ENCODE measurements at places on chromosomes 5 and 9. TPM values are rescaled to one million over a fixed set of nuclear protein-coding genes. Genes with fewer than 3 reads are reported as not detected.

Gene SLC46A2
- polyA plus RNA-seq = 0.14 TPM

DNA sequence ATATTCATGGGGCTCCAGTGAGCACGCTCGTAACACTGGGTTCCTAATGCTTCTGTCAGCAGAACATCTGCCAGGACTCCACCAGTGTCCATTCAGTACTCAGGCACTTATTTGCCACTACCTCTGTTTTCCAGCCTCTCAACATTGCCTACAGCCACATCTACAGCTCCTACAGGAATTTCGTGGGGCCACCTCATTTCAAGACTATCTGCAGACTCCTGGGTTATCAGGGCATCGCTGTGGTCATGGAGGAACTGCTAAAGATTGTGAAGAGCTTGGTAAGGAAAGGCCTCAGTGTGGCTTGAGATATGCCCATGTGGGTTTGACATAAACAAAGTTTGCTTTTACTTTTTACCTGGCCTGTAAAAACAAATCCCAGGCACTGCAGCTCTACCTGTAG, 92.9 kb downstream of the CYFIP2 start:
- no peak for DNase-seq

DNA sequence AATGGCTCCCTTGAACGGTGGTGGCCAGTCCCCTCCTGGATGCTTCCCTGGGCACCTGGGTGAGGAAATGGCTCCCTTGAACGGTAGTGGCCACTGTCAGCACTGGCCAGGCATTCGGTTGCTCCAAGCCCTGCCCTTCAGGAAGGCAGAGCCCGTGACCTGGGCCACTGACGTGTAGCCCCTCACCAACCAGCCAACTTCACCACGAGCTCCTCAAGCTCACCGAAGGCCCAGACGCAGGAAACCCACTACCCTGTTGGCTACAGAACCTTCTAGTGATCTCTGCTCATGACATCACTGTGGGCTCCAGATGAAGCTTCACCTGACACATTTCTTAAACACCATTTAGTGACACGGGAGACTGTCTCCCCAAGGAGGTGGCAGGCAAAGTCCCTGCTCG, 9.2 kb downstream of the SLC6A3 start:
- no peak for DNase-seq

GRCh38 chr5:143341807-143342570, 61.5 kb downstream of the NR3C1 start:
- DNase-seq = peak; percentile 29

- DNase-seq = peak; percentile 27
Observed at GRCh38 chr9:23658376-23659258, 167.4 kb downstream of the ELAVL2 start.

DNA sequence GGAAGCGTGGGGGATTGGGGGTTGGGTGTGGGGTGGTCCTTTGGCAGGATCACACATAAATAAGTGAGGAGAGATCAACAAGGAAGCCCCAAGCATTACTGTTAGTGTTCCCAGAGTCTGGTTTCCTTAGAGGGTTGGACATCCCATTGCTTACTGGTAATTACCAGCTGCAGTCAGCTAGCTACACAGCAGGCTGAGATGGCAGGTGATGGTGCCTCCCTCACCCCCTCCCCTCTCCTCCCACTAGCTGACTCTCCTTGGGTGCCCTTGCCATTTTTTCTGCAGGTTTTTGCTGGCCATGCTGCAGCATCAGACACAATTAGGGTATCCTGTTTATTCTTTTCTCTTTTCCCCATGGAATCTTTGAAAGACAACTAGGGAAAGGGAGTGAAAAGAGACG, 107.5 kb upstream of the TLR4 start:
- no peak for DNase-seq

DNA sequence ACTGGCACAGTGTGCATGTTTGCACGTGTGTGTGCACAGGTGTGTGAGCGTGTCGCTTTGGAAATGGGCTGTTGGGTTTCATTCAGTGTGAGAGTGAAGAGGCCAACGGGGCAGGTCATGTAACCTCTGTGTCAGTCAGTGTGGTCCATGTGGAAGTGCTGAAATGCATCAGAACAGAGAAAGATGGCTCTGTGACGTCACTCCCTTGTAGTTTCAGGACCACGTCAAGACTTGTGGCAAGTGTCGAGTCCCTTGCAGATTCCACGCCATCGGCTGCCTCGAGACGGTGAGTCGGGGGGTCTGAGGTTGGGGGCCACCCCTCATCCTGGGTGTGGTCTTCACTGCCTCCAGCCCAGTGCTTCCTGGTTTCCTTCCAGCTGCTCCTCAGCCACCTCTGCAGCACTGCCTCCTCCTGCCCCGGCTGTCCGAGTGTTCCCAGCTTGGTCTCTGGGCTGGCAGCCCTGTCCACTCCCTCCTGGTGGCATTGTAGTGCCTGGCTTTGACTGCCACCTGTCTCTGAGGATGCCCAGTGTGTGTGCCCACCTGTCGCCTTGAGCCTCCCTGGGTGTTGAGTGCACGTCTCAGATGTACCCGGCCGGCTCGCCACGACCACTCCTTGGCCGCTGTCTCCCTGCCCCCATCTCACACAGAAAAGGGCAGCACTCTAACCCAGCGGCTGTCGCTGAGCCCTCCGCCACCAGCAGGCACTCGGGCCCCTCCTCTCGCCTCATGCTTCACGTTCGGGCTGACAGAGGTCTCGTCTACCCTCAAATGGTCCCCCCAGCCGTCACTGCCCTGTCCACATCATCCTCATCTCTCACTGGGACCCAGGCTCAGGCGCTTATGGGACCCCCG, 28.0 kb downstream of the FBXW5 start:
- DNase-seq = no peak

DNA sequence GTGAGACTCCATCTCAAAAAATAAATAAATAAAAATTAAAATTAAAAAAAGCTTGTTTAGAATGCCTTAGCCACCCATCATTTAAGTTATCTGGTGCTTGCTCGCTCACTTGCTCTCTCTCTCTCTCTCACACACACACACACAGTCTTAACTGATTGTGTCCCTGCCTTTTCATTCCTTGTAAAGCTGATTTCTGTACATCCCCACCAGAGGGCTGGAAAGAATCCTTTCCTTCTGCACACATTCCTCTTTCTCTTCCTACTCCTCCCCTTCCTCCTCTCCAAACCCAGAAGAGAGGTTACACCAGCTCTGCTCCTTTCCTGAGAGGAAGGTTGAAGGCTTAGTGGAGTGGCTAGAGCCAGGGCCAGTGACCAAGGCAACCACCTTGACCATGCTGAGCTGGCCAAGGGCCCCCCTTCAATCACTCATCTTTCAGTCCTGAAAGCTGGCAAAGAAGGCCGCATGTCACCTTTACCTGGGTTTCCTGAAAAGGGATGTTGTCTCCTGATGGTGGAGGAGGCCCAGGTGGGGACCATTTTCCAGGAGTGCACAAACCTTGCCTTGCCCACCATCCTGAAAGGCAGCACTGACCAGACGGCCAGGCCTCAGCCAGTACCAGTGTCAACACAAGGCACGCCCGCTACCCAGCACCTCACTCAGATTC, 25.6 kb downstream of the STK10 start:
- peak; percentile 77 for DNase-seq

- DNase-seq = no peak
Observed at GRCh38 chr5:146158255-146158654, 24.2 kb downstream of the LARS1 start.

- no peak for DNase-seq
Observed at GRCh38 chr9:19939734-19940278, 151.0 kb upstream of the SLC24A2 start.

Measured in muscle of leg (tissue), 16 donors.